ENCODE measurements at places on chromosomes 6 and 20. TPM values are rescaled to one million over a fixed set of nuclear protein-coding genes. Genes with fewer than 3 reads are reported as not detected.

GRCh38 chr6:33391922-33392594 is 435 bp downstream of the KIFC1 start:
- H3K27me3 ChIP-seq, result no peaks in the 10 kb centered on the region
- peak overlapping the region; percentile 64 for H3K27ac ChIP-seq
- no peak for DNase-seq
- H3K4me1 ChIP-seq, result peaks cover 7% of the 10 kb centered on the region

GRCh38 chr20:61841966-61842365 is 223.7 kb downstream of the TAF4 start:
- peaks cover 3% of the 10 kb centered on the region for H3K4me1 ChIP-seq
- H3K27ac ChIP-seq, result no peak overlapping the region
- DNase-seq, result no peak
- H3K4me3 ChIP-seq, result no peak overlapping the region
- H3K36me3 ChIP-seq, result no peaks in the 10 kb centered on the region
- H3K27me3 ChIP-seq, result no peaks in the 10 kb centered on the region

- no peak for DNase-seq
- H3K4me3 ChIP-seq, result no peak overlapping the region
- H3K4me1 ChIP-seq, result peaks cover 61% of the 10 kb centered on the region
- no peaks in the 10 kb centered on the region for H3K36me3 ChIP-seq
- no peaks in the 10 kb centered on the region for H3K27me3 ChIP-seq
- peak overlapping the region; percentile 75 for H3K27ac ChIP-seq
These were observed 95.9 kb downstream of the SMOC2 start for GRCh38 chr6:168536665-168537539.

- no peaks in the 10 kb centered on the region for H3K36me3 ChIP-seq
- no peak overlapping the region for H3K4me3 ChIP-seq
- DNase-seq, result no peak
- H3K27ac ChIP-seq, result no peak overlapping the region
These were observed 76.3 kb downstream of the TMEM170B start for GRCh38 chr6:11613858-11614257.

DNA sequence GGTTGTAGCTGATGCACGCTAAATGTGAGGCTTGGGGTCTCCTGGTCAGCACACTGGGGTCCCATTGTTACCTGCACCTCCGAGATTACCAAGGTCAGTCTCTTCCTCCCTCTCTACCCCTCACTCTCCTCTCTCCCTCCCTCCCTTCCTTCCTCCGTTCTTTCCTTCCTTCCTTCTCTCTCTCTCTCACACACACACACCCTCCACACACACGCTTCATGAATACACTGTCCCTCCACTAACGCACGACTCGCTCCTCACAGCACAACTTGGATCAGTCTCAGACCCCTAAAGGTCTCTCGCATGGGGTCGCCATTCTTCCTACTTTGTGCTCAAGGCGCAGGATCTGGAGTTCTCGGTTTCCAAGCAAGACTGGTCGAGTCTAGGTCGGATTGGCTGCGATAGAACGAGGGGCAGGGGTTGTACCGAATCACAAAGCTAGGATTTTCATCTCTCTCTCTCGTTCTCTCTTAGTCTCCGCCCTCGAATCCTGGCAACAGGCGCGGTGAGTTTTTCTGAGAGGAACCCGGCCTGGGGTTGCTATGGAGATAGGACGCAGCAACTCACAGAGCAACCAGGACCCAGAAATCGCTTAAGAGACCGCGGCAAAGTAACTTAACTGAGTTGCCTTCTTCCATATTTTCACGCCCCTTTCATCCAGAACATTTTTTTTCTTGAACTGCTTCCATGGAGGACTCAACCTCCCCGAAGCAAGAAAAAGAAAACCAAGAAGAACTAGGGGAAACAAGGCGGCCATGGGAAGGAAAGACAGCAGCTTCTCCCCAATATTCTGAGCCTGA is at the start of gene RSPH4A:
Gene RSPH4A, plus strand, starts transcription at position 543 of the 800 bp plus-strand sequence. Its CDS starts 145 bp downstream, at position 688.
- peaks cover 6% of the 10 kb centered on the region for H3K4me1 ChIP-seq
- peak; percentile 97 for DNase-seq
- H3K27me3 ChIP-seq, result no peaks in the 10 kb centered on the region
- peak within 1 kb of the TSS; percentile 67 for H3K4me3 ChIP-seq
- no peaks in the 10 kb centered on the region for H3K36me3 ChIP-seq

Gene EEF1A2
- total RNA-seq, result 15.9 TPM

Measured in testis (tissue), 5 donors.